Adipocyte (in vitro differentiated cells): ENCODE measurements at places on chromosomes 2 and 18.
A peak's percentile ranks its signal among the peaks of the same experiment; 100 is the strongest.

GRCh38 chr2:44935729-44936098 lies 5.8 kb upstream of the SIX3 start:
- DNase-seq: no peak

DNA sequence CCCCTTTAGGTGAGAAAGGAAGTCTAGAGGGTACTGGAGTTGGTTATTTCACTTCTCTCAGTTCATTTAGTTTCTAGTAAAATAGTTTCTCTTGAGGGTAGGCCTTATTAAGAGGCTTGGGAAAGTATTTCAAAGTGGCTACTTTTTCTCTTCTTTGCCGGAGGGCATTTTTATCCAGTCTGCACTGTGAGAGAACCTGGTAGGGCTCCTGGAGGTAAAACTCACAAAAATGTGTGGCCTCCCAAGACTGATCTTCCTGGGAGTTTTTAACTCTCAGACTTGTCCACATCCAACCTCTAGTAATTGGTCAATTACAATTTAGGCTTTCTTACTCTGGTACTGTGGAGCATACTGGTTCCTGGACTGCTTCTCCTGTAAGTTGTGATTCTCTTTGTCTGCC lies 28.0 kb downstream of the EHBP1 start:
- DNase-seq: peak; percentile 24

DNA sequence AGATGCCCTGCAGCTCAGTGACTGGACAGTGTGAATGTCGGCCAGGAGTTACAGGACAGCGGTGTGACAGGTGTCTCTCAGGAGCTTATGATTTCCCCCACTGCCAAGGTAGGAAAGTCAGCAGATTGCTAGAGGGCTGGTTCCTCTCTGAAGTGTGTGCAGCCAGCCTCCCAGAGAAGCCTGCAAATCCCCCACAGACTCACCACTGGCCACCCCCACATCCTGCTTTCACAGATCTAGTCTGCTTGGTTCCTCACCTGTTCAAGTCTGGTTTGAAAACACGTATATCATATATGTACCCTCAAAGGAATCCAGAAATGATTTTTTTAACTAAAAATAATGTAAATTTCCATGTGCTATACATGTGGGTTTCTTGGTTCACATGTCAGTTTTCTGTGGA lies 121.1 kb downstream of the LAMA3 start:
- DNase-seq: no peak

DNA sequence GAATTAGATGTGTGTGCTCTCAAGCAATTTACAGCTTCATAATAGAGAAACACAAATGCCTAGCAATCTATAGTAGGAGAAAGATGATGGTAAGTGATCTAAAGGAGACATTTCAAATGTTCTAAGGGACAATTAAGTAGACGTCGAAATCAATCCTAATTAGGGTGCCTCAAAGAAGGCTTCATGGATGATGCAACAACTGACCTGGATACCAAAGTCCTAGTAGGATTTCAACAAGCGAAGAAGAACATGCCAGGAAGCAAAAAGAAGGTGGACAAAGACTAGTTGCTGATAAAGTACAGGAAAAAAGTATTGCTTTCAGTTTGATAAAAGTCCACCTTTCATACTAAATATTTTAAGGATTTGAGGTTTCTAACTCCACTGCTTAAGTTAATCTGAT lies 12.5 kb downstream of the FIGN start:
- no peak for DNase-seq

DNA sequence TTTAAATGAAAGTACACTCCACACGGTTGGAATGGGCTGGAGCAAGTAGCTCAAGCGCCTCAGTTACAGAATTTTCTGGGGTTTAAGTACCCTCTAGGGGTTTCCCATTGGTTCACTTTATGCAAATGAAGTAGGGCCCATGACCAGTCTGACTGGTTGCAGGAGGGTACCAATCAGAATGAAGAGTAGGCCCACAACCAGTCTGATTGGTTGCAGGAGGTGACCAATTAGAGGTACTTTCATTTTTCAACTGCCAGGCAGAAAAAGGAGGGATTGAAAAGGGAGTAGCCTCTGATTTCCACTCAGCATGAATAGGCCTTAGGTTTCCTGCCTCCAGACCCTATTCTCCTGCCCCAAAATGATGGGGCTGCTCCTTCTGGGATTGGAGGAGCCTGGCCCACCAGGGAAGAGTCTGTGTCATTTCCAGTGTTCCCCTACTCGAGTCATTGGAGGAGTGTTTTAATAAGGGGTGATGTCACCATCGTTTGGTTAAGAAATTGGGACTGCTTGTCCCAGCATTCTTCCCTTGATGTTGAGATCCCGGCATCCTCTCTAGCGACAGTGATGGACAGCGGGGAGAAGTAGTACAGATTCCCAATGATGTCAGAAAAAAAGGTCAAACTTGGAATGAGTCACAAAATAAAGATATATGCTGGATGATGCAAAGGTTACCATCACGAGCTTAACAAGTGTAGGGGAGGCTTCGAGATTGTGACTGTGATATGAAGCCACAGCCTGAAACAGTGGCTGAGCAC lies 210.4 kb downstream of the SH3BP4 start:
- no peak for DNase-seq

DNA sequence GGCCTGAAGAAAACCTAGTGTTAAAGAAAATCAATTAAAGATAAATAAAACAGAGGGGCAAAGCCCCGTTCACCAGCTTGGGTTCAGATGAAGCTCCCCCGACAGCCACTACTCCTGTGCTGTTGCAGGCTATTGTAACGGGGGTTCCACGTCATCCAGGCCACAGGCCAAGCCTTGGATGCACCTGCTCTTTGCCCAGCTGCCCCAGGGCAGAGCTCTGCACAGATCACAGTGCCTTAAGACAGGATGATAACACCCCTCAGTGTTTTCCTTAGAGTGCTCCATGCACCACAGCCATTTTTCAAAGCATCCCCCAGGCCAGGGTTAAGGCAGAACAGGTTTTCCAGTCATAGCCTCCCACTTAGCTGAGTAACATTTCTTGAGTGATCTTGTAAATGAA lies 32.0 kb downstream of the FASTKD2 start:
- no peak for DNase-seq
